ENCODE measurements at places on chromosomes 2 and 18. TPM values are rescaled to one million over a fixed set of nuclear protein-coding genes. Genes with fewer than 3 reads are reported as not detected.

Gene SLC4A5
- 2.2 TPM for total RNA-seq

Gene QPCT
- 7.9 TPM for total RNA-seq

Gene PXDN
- 11.6 TPM for total RNA-seq

Gene PLGLB2
- total RNA-seq = 1.5 TPM

All from left colon (tissue), 2 donors.